ENCODE measurements at places on chromosomes 4 and X. TPM values are rescaled to one million over a fixed set of nuclear protein-coding genes. Genes with fewer than 3 reads are reported as not detected.
A peak's percentile ranks its signal among the peaks of the same experiment; 100 is the strongest.

DNA sequence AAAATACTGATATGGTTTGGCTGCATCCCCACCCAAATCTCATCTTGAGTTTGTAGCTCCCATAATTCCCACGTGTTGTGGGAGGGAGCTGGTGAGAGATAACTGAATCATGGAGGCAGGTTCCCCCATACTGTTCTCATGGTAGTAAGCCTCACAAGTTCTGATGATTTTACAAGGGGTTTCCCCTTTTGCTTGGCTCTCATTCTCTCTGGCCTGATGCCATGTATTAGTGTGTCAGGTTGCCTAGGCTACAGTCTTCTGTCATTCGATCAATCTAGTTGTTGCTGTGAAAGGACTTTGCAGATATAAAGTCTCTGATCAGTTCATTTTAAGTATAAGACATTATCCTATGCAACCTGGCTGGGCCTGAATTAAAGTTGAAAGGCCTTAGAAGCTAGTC lies 209.3 kb upstream of the MAOA start:
- peak; percentile 1 for DNase-seq

DNA sequence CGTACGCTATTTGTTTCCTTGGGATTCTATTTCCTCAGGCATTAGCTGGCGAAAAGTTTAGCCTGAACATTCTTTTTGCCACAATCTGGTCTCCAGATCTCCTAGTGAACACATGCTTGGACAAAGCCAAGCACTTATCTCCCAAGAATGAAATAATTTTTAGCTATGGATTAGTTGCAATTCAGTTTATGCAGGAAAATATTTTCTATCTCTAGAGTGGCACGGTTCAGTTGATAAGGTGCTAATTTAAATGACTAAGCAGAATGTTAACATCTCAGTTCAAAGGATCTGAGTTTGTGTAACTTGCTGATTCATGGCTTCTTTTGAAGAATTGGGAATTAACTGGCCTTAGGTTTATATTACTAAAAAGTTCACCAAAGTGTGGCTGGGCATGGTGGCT lies 58.1 kb upstream of the JADE1 start:
- no peak for DNase-seq

GRCh38 chr4:140252742-140253555 lies 99.0 kb upstream of the MAML3 start:
- peak; percentile 88 for DNase-seq

KLHL4 gene
- 0.24 TPM for polyA plus RNA-seq

DNA sequence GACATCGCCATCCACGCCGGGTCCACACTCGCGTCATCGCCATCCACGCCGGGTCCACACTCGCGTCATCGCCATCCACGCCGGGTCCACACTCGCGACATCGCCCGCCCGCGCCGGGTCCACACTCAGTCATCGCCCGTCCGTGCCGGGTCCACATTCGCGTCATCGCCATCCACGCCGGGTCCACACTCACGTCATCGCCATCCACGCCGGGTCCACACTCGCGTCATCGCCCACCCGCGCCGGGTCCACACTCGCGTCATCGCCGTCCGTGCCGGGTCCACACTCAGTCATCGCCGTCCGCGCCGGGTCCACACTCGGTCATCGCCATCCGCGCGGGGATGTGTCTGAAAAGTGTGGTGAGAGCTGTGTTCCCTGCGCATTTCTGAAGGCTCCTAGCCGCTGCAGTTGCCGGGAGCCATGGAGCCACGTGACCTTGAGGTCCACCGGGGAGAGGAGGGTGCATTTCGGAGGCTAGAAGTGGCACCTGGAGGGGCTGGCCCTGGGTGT lies 17.3 kb downstream of the PCGF3 start:
- DNase-seq = no peak

EFNB1 gene
- 30.4 TPM for polyA plus RNA-seq

Measured in lung (tissue), 17 donors.